ENCODE measurements at places on chromosomes 16 and 17.

- no peak for DNase-seq
Measured at GRCh38 chr17:36674278-36674650, 72.9 kb downstream of the MRM1 start.

GRCh38 chr17:28466521-28467048 lies 6.9 kb upstream of the SLC13A2 start:
- no peak for DNase-seq

- DNase-seq: no peak
Measured at GRCh38 chr17:42992872-42993271, 5.3 kb upstream of the RPL27 start.

DNA sequence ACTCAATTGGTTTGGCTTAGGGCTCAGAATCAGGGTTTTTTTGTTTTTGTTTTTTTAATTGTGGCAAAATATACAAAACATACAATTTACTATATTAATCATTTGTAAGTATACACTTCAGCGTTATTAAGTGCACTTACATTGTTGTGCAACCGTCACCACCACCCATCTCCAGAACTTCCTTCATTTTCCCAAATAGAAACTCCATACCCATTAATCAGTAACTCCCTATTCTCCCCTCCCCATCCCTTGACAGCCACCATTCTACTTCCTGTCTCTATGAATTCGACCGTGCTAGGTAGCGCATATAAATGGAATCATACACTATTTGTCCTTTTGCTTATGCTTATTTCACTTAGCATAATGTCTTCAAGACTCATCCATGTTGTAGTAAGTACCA lies 45.2 kb upstream of the DHX40 start:
- no peak for DNase-seq
